ENCODE measurements at places on chromosomes 13 and 19. TPM values are rescaled to one million over a fixed set of nuclear protein-coding genes. Genes with fewer than 3 reads are reported as not detected.

GRCh38 chr19:38135150-38135998, 88.6 kb downstream of the DPF1 start:
- H3K27me3 ChIP-seq: no peaks in the 10 kb centered on the region
- H3K4me1 ChIP-seq: no peaks in the 10 kb centered on the region
- no peaks in the 10 kb centered on the region for H3K36me3 ChIP-seq
- no peak for DNase-seq
- H3K27ac ChIP-seq: no peak overlapping the region
- H3K4me3 ChIP-seq: no peak overlapping the region

- DNase-seq: no peak
- no peaks in the 10 kb centered on the region for H3K4me1 ChIP-seq
- no peak overlapping the region for H3K4me3 ChIP-seq
- no peaks in the 10 kb centered on the region for H3K36me3 ChIP-seq
Measured at GRCh38 chr13:37226971-37227370, 121.5 kb upstream of the CSNK1A1L start.

- H3K27ac ChIP-seq: no peak overlapping the region
- H3K36me3 ChIP-seq: no peaks in the 10 kb centered on the region
- peaks cover 7% of the 10 kb centered on the region for H3K4me1 ChIP-seq
- H3K4me3 ChIP-seq: no peak overlapping the region
- no peak for DNase-seq
- H3K27me3 ChIP-seq: no peaks in the 10 kb centered on the region
Measured at GRCh38 chr19:6358003-6358402, 3.3 kb upstream of the CLPP start.

- peaks cover 43% of the 10 kb centered on the region for H3K36me3 ChIP-seq
- H3K27me3 ChIP-seq: no peaks in the 10 kb centered on the region
- H3K27ac ChIP-seq: no peak overlapping the region
- no peak overlapping the region for H3K4me3 ChIP-seq
Measured at GRCh38 chr19:50477751-50478515, 1.3 kb upstream of the GARIN5A start.

DNA sequence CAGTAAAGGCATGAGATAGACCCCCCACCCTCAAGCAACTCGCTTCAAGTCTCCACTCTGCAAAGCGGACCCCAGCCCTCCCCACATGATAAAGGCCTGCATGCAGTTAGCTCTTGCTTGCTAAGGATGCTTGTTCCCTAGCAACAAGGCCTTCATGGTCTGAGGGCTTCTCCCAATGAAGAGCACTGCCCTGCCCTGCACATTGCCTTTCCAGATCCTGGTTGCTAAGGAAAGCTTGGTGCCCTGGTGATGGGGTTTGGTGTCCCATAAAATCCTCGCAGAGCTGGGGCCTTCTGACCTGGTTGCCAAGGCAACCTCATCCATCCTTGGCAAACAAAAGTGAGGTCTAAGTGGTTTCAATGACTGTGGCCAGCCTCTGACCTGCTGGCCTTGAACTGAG, 6.0 kb downstream of the DBP start:
- no peak overlapping the region for H3K4me3 ChIP-seq
- H3K27me3 ChIP-seq: no peaks in the 10 kb centered on the region
- DNase-seq: no peak

GRCh38 chr13:82129281-82129680, 1753.0 kb downstream of the SLITRK1 start:
- H3K27ac ChIP-seq: no peak overlapping the region
- no peaks in the 10 kb centered on the region for H3K36me3 ChIP-seq
- no peak for DNase-seq
- no peak overlapping the region for H3K4me3 ChIP-seq
- no peaks in the 10 kb centered on the region for H3K4me1 ChIP-seq

DNA sequence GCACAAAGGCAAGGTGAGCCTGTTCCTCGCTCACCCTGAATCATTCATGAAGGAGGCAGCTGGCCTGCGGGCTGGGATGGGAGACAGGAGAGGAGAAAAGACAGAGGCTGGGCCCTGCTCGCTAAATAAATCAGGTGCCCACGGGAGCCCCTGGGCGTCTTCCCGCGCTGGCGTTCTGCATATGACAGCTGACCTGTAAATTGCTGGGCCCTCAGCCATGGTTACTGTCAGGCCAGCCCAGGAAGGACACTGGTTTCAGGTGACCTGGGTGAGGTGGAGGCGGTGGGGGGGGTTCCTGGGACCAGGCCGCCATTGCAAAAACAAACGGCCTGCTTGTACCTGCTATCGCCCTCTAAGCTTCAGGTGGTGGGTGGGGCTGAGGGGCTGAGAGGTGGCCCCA, 3.4 kb upstream of the PTBP1 start:
- no peaks in the 10 kb centered on the region for H3K36me3 ChIP-seq
- peaks cover 52% of the 10 kb centered on the region for H3K4me1 ChIP-seq
- H3K4me3 ChIP-seq: no peak overlapping the region
- no peak overlapping the region for H3K27ac ChIP-seq

DNA sequence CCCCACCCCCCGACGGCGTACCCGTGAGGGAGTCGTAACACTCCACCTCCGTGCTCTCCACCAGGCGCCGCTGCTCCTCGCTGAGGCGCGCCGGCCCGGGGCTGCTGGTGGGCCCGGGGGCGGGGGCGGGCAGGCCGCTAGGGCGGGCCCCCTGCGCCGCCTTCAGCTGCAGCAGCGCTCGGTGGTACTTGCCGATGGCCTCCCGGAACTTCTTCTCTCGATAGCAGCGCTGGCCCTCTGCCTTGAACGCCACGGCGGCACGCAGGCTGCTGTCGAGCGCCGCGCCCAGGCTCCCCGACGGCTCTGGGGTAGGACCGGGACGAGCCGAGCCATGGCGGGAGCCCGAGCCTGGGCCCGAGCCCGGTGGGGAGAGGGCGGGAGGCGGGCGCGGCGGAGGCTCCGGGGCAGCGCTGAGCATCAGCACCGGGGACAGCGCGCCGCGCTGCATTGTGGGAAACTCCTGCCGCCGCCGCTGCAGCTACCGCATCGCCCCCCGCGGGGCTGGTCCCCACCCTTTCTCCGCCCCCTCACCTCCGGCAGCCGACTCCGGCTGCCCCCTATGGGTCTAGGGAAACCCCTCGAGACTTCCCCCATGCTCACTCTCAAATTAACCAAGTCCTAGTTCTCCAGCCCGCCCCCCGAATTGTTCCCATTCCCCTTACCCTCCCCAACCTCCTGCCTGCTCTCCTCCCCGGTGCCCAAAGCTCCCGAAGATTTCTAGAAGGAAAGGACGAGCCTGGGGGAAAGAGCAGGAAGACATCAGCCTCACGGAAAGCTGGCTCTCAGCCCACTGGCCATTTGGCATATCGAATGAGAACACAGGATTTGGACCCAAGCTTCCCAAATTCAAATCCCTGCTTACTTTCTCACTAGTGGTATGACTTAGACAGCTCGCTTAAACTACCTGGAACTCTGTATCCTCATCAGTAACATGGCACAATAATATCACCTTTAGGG, at the start of gene TTC9B:
TSS of gene TTC9B (minus strand) at position 451 of the 957 bp plus-strand sequence. CDS start at position 448, 3 bp downstream.
- H3K4me3 ChIP-seq: no peak within 1 kb of the TSS
- H3K27me3 ChIP-seq: peaks cover 30% of the 10 kb centered on the region

- H3K27ac ChIP-seq: no peak overlapping the region
- no peak for DNase-seq
- H3K36me3 ChIP-seq: no peaks in the 10 kb centered on the region
- no peaks in the 10 kb centered on the region for H3K4me1 ChIP-seq
- no peaks in the 10 kb centered on the region for H3K27me3 ChIP-seq
Measured at GRCh38 chr13:67772807-67773453, 542.8 kb upstream of the PCDH9 start.

GRCh38 chr13:29105779-29106178, 285.6 kb downstream of the MTUS2 start:
- H3K27me3 ChIP-seq: no peaks in the 10 kb centered on the region
- peaks cover 4% of the 10 kb centered on the region for H3K4me1 ChIP-seq
- H3K36me3 ChIP-seq: no peaks in the 10 kb centered on the region
- no peak overlapping the region for H3K4me3 ChIP-seq
- no peak overlapping the region for H3K27ac ChIP-seq
- DNase-seq: no peak

DNA sequence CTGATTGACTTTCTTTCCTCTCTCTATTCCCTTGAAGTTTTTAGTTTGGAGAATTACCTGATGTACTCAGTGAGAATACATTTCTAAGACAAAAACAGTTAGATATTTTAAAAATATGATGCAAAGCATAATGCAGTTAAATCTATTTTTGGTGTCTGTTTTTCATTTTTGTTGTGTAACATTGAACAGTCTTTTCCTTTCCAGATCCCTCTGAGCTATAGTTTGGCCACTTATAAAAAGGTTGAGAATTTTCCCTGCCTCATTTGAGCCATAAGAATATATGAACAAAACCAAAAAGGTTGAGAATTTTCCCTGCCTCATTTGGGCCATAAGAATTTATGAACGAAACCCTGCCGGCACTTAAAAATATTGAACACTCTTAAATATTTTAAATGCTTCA, 57.0 kb upstream of the IPO5 start:
- no peaks in the 10 kb centered on the region for H3K36me3 ChIP-seq
- H3K4me1 ChIP-seq: no peaks in the 10 kb centered on the region
- no peak for DNase-seq
- no peaks in the 10 kb centered on the region for H3K27me3 ChIP-seq
- no peak overlapping the region for H3K27ac ChIP-seq

DNA sequence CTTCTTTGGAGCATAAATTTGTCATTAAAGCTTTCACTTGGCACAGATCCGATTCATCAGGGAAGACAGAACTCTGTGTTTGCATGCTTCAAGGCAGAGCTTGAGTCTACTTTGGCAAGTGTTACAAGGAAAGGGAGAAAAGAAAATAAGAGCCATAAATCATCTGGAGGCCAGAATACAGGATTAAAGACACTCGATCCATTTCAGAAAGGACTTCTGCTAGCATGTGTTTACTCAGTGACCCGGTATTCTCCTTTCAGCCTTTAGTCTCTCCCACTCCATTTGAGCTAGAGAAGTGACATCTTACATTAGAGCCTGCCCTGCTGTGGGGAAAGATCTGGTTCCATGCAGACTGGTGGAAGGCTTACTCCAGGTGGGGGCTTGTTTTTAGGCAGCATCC, 306.4 kb downstream of the KLF5 start:
- no peaks in the 10 kb centered on the region for H3K4me1 ChIP-seq
- no peak for DNase-seq
- no peaks in the 10 kb centered on the region for H3K36me3 ChIP-seq
- H3K27me3 ChIP-seq: no peaks in the 10 kb centered on the region
- no peak overlapping the region for H3K27ac ChIP-seq

DNA sequence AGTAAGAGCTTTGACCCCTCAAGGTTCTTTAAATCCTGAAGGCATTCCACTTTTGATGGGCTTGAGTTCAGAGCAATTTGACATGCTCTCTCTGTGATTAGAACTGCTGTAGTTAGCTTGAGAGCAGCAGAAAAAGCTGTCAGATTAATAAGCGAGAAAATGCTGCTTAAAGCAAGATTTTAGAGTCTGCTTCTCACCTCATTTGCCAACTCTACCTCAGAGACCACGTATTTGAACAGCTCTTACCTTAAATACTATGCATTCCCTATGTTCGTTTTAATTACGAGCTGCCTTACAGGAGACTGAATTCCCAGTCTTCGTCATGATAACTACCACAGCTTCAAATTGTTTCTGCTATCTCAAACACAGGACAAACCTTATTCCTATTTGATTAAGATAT, 253.4 kb downstream of the SLITRK6 start:
- H3K27ac ChIP-seq: no peak overlapping the region
- H3K27me3 ChIP-seq: no peaks in the 10 kb centered on the region
- no peak overlapping the region for H3K4me3 ChIP-seq
- H3K36me3 ChIP-seq: no peaks in the 10 kb centered on the region
- DNase-seq: no peak

- DNase-seq: no peak
- H3K4me1 ChIP-seq: peaks cover 16% of the 10 kb centered on the region
- H3K36me3 ChIP-seq: peaks cover 28% of the 10 kb centered on the region
Measured at GRCh38 chr19:19040417-19040816, 7.0 kb downstream of the ARMC6 start.

DNA sequence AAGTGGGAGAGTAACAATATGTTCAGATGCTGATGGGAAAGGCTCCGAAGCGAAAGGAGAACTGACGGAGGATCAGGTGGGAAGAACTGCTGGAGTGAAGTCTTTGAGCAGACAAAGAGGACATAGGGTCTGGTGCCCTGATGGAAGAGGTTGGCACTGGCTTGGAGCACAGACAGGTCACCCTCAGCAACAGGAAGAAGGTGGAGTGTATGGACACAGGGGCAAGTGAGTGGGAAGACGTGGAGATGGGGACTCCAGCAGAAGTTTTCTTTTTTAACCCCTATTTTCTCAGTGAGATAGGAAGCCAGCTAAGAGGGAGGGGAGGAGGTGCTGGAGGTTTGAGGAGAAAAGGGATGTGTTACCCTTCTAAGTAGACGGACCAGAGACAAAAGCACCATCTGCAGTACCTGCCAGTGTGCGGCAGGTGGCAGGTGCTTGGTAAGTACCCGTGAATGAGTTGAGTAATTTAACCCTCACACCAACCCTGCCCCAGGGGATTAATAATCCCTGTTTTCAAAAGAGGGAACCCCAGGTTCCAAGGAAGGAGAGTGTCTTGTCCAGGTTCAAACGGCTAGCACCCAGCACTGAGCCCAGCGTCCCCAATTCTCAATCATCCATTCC, 11.2 kb downstream of the HAS1 start:
- H3K4me1 ChIP-seq: no peaks in the 10 kb centered on the region
- peaks cover 2% of the 10 kb centered on the region for H3K36me3 ChIP-seq
- DNase-seq: no peak
- no peak overlapping the region for H3K4me3 ChIP-seq
- H3K27me3 ChIP-seq: peaks cover 3% of the 10 kb centered on the region

- no peak for DNase-seq
- H3K4me3 ChIP-seq: no peak overlapping the region
- H3K36me3 ChIP-seq: no peaks in the 10 kb centered on the region
- no peak overlapping the region for H3K27ac ChIP-seq
Measured at GRCh38 chr19:27652281-27652680, 1560.7 kb downstream of the UQCRFS1 start.

DNA sequence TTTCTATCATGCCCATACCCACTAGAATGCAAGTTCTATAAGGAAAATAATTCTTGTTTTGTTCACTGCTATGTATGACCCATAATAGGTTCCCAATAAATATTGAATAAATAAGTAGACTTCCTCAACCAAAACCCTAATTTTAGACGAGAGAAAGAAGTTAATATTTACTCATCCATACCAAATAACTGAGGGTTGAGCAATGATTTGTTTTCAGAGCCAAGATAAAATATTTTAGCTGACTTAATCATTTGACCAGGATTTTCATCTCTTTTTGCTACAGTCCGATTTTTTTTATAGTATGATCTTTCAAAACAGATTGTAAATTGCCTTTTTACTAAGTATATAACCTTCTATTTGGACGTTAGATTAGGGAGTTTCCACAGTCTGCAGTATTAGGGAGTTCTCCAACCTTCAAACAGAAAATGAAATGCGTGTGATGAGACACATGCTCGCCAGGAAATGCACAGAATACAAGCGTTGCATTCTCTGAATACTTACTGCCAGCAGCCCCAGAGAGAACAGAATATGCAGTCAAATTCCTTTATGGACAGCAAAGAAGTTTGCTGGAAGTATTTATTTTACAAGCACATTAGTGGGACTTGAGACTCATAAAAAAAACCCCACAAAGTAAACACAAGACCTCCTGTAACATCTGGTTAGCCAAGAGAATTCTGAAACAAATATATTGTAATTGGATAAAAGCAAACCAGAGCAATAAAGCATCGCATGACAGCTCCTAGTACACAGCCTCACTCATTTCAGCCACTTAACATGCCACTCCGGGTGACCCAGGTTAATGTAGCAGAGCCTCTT, 230.0 kb downstream of the MYO16 start:
- H3K4me1 ChIP-seq: no peaks in the 10 kb centered on the region
- H3K4me3 ChIP-seq: no peak overlapping the region
- DNase-seq: no peak
- no peak overlapping the region for H3K27ac ChIP-seq

The ZNF229 gene
- 11.1 TPM for total RNA-seq

The CYP4F22 gene
- total RNA-seq: not detected

The ATP1A3 gene
- total RNA-seq: 320 TPM

The CBLC gene
- total RNA-seq: not detected
